ENCODE measurements at places on chromosomes 12 and 14.

DNA sequence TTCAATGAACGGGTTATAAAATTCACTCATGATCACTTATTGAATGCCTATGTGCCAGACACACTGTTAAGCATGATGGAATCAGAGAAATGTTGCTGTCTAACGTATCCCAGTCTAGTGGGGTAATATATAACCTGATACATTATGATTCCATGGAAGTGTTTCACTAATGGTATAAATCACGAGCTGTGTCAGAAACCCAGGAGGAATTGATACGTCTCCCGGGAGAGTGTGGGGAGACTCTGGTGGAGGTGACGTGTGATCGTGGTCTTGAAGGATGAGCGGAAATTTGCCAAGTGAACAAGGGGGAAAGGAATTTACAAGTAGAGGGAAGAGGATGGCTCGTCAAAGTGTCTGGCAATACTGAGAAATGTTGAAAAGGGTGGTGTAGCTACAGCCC, 26.5 kb downstream of the MANSC1 start:
- DNase-seq: no peak

DNA sequence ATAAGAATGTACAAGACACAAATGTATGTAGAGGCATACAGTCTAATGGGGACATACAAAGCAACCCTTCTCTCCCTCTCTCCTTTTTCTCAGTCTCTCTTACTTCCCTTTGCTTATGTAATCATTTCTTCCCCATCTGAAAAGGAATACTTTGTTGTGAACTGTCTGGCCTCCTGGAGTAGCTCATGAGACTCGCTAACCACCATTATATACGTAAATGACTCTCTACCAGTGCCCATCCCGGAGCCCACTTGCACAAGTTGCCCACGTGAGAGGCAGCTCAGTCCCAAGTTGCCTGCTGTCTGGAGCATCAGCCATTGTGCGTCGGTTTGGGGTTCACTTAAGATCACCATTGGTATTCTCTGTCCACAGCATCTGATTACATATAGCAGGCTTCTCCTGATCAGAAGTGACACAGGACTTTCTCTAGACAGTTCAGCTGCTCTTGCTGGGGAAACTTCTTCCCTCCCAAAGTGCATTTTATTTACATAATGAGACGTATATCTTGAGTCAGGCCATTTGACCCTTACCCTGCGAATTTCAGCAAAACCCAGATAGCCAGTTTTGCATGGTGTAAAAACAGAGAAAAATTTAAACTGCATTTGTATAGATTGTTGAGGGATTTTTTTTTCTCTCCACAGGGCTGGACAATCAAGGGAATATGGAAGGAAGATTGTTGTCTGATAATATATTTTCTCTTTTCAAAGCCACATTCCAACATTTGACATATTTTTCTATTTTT, 220.7 kb upstream of the EGLN3 start:
- no peak for DNase-seq

GRCh38 chr12:126627596-126627995, 1562.4 kb downstream of the AACS start:
- no peak for DNase-seq

- no peak for DNase-seq
These were observed 8.0 kb upstream of the POP5 start for GRCh38 chr12:120588948-120589930.

- DNase-seq: no peak
These were observed 1973.0 kb upstream of the FLRT2 start for GRCh38 chr14:83556746-83557453.

DNA sequence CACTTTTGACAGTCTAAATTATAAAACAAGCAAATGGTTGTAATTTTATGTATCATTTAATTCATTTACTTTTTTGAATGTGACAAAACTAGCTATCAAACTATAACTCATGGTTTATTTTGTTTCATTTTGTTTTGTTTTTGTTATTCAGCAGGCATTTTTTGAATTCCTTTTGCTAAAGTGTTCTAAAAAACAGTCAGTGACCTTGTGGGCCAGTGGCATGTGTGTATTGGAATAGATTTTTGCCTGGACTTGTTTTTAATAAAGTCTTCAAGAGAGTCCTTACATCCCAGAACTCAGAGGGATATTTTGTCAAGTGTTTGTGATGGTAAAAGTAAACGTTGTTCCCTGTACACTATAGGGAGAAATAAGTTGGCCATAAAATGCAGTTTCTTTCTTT, 369.7 kb upstream of the SYT1 start:
- no peak for DNase-seq

- no peak for DNase-seq
These were observed 501.2 kb downstream of the PCNX1 start for GRCh38 chr14:71408362-71409030.

GRCh38 chr14:72636094-72636493, 257.8 kb downstream of the DPF3 start:
- DNase-seq: no peak

DNA sequence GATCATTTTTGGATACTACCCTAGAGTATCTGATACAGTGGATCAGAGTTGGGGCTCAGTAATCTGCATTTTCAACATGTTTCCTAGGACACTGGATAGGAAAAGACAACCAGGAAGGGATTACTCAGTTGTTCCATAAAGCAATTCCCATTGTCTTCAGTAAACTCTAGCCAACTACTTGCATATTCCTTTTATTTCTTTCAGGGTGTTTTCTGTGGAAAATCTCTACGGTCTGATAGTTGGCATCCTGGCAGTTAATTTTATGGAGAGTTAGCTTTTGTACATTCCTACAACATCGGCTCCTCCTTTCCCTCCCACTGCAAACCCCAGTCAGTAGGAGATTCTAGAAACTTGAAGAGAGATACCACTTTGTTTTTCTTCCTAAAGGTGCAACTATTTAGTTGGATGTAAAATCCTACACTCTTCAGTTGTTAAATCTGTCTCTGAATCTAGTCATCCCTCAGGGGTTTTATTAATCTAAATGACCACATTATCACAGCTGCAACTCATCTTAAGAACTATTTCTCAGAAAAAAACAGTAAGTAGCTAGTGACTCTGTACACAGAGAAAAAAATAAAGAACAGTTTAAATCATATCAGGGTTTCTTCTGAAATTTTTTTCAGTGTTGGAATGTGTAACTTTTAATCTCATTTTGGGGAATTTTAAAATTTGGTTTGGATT, 103.9 kb downstream of the PDE3A start:
- DNase-seq: no peak

DNA sequence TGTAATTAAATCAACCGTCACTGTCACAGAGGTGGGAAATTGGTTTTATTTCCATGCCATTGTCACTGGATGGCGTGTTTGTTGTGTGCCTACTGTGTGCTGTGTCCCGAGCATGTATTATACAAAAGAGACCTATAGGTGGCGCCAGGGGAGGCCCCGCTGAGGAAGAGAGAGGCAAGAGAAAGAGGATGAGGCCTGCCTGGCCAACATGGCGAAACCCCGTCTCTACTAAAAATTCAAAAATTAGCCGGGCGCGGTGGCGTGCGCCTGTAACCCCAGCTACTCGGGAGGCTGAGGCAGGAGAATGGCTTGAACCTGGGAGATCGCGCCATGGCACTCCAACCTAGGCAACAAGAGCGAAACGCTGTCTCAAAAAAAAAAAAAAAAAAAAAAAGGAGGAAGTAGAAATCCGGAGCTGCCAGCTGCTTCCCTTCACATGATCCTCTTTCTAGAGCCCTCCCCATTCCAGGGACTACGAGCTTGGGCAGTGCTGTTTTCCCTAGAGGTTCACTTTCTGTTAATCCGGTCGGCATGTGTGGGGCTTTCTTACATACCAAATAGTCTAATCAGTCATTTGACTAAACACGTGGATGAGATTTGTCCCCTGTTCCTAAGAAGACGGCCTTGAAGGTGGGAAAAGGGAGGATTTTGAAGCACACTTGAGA, 6.4 kb upstream of the CCDC175 start:
- DNase-seq: no peak

GRCh38 chr14:34344318-34344717, 117.7 kb downstream of the SPTSSA start:
- DNase-seq: no peak

DNA sequence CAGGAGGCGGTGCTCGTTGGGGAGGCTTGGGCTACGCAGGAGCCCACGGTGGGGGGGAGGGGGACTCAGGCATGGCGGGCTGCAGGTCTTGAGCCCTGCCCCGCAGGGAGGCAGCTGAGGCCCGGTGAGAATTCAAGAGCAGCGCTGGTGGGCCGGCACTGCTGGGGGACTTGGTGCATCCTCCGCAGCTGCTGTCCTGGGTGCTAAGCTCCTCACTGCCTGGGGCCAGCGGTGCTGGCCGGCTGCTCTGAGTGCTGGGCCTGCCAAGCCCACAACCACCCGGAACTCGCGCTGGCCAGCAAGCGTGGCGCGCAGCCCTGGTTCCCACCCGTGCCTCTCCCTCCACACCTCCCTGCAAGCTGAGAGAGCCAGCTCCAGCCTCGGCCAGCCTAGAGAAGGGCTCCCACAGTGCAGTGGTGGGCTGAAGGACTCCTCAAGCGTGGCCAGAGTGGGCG, 3.2 kb downstream of the METTL25 start:
- no peak for DNase-seq

DNA sequence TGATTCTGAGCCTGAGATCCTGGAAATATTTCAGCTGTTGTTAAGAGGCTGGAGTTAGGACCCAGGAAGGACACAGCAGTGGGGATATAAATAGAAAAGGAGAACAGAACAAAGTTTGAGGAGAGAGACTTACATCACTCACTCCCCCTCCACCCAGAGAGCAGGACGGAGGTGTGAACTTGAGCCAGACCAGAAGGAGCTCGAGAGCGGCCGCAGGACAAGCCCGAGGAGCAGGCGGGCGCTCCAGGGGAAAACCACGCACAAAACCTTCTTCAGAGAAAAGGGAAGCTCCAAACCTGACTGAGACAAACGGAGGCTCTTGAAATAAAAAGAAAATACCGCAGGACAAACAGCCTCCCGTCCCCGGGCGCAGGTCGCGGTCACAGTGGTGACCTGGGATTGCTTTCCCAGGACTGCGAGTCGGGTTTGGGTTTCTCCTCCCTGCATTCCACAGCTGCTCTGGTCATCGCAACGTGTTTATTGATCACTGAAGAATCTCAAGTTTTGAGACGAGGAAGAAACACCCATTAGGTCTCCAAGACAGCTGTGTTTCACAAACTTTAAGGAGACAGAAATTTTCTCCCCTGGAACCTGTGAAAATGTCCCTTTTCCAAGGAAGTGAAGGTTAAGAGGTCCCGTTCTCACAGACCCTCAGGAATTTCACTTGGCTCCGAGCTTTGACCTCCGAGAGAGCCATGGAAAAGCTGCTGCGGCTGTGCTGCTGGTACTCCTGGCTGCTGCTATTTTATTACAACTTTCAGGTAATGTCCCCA, at the start of gene ADGRD1:
Gene ADGRD1 (plus strand): TSS at position 137 of the 773 bp plus-strand sequence. CDS start 559 bp downstream, at position 696.
- no peak for DNase-seq

GRCh38 chr12:50803230-50803875, 39.4 kb upstream of the TMPRSS12 start:
- no peak for DNase-seq

DNA sequence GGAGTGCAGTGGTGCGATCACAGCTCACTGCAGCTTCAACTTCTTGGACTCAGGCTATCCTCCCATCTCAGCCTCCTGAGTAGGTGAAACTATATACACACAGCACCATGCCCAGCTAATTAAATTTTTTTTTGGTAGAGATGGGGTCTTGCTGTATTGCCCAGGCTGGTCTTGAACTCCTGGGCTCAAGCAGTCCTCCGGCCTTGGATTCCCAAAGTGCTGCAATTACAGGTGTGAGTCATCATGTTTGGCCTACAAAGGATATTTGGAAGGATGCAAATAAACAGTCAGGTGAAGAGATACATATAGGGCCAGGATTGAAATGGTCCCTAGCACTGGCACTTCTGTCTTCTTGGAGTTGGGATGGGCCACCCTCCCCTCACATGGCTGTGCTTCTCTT, 23.9 kb downstream of the RCOR1 start:
- DNase-seq: no peak

DNA sequence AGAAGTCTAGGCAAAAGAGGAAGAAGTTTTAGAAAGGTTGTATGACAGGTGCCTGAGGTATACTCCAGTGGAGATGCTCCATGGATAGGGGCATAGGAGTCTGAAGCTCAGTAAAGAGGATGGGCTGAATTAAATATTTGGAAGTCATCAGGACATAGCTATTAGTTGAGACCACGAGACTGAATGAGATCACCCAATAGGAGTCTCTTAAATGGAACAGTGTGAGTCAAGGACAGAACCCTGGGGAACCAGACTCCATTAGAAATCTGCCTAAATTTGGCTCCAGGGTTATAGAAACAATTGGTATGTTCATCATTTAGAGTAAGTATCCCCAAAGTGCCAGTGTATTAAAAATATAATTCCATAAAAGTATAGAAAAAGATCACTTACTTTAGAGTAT, 172.6 kb downstream of the PRKCH start:
- no peak for DNase-seq

DNA sequence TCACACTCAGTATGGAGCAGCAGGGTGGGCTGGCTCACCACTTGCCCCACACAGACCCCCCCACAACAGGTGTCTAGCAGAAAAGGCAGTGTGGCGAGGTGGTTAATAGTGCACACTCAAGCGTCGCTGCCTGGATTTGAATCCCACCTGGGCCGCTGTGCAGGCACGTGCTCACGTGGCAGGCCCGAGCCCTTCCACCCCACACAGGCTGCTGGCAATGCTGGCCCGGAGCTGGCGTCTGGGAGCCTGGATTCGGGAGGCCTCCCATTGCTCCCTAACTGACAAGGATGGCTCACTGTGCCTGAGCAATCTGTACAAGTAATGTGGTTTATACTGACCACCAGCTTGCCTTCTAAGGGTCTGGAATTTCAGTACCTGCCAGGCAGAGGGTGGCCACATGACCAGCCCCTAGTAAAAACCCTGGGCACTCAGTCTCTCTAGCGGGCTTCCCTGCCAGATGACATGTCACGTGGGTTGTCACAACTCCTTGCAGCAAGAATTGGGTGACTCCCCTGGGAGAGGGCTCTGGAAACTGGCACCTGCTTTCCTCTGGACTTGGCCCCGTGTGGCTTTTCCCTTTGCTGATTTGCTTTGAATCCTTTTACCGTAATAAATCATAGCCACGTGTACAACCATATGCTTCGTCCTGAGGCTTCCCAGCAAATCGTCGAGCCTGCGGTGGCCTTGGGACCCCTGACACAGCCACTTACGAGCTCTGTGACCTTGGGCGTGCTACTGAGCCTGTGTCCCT, 72.8 kb downstream of the SCARB1 start:
- DNase-seq: no peak

- no peak for DNase-seq
These were observed 17.7 kb downstream of the DNAL1 start for GRCh38 chr14:73662487-73662943.

GRCh38 chr12:47286676-47287075, 206.9 kb upstream of the AMIGO2 start:
- DNase-seq: no peak

GRCh38 chr12:67925077-67925476, 64.2 kb upstream of the IFNG-AS1 start:
- DNase-seq: no peak

DNA sequence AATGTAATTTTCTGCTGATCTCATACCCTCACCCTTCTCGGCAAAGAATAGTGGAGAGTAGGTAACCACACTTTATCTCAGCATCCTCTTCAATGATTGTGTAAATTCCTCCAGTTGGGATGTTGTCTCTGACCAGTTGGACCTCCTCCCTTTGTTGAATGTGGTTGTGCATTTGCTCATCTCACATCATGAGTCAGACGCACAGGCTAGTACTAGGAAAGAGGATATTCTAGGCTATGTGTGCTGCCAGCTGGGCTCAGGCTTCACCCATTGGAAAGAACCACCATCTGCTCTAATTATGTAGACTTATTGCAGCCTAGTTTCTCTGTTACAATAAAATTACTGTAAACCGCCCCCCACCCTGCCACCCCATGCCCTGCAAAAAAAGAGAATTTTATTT, 90.3 kb downstream of the LMO3 start:
- no peak for DNase-seq
